HEK293T (cell line): ENCODE measurements at places on chromosomes 1 and 21.

GRCh38 chr1:93738075-93738622 is 56.5 kb upstream of the BCAR3 start:
- no peak for DNase-seq

- DNase-seq: no peak
These were observed 44.4 kb downstream of the GFI1 start for GRCh38 chr1:92442351-92442750.

DNA sequence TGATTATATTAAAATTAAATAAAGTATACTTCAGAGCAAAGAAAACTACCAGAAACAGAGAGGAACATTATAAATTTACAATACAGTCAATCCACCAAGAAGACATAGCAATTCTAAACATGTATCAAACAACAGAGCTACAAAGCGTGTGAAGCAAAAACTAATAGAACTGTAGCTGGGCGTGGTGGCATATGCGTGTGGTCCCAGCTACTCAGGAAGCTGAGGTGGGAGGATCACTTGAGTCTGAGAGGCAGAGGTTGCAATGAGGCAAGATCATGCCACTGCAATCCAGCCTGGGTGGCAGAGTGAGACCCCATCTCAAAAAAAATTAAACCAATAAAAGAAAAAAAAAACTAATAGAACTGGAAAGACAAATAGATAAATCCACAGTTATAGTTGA is 12.3 kb downstream of the CCDC185 start:
- DNase-seq: no peak

- no peak for DNase-seq
These were observed 42.6 kb downstream of the CFAP57 start for GRCh38 chr1:43214501-43215444.

DNA sequence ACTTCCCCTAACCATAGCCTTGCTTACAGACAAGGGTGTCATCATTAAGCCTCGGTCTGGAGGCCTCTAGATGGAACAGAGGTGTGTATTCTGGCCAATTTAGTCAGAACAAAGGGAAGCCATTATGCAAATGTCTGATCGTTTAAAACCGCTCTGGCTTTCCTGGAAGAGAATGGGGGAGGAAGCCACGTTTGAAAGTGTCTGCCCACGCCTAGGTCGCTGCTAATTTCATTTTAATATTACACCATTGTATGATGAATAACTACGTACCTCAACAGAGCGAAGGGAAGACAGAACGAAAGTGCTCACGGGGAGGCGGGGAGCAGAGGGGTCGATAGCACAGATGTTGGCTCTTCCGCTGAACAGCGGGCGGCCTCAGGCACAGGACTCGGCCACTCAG is 41.1 kb upstream of the CSF3R start:
- DNase-seq: no peak
